ENCODE measurements at places on chromosomes 7 and 10. TPM values are rescaled to one million over a fixed set of nuclear protein-coding genes. Genes with fewer than 3 reads are reported as not detected.

The ZDHHC6 gene
- 24.2 TPM for total RNA-seq

The PDCD4 gene
- total RNA-seq: 92.4 TPM

The PRKAR2B gene
- total RNA-seq: 2.9 TPM

The IKZF1 gene
- total RNA-seq: not detected

DNA sequence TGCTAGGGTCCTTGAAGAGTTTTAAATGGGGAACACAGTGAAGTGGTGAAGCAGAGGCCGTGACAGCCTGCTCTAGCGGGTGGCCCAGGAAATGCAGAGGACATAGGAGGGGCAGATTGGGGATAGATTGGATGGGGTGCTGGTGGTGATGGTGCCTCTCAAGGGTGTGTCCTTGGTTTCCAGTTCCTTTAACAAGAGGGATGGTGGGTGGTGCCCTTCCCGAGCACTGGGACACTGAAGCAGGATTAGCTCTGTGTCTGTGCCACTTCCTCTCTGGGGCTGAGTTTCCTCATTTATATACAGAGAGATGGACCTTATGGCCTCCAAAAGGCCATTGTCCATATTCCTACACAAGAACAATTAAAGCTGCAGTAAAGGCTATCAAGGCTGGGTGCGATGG, 285.5 kb downstream of the TCF7L2 start:
- no peak for DNase-seq

GRCh38 chr7:148275359-148275890, 315.1 kb upstream of the C7orf33 start:
- DNase-seq: no peak

GRCh38 chr7:24197852-24198251, 86.1 kb upstream of the NPY start:
- no peak for DNase-seq

DNA sequence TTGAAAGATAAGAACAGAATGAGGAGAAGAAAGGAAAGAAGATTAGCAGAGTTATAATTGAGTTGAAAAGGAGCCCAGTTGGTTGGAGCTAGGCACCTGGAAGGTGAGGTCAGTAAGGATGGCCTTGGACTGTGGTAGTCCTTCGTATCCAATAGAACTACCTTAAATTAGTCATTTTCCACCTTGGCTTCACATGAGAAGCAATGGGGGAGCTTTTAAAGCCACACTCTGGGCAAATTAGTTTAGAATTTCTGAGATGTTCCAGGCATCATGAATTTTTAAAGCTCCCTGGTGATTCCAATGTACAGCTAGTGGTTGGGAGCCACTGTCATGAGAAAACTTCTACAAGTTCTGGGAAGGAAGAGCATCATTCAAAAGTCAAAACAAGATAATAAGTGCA, 27.3 kb upstream of the CYP3A5 start:
- no peak for DNase-seq

DNA sequence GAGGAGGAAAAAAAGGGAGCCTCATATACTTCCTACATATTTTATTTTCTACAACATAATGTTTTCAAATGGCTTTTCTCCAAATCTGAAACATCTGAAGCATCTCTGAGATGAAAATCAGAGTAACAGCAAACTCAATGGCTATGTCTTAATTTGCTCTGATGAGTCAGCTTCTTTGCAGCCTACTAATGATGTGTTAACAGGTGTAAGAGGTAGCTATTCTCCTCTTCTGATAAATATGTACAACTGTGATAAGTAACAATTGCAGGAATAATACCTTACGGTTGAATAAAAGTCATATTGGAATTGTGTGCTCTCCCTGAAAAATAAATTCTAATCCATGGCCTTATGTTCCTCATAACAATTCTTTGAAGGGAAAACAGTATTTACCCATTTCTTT, 45.2 kb downstream of the GNAT3 start:
- DNase-seq: no peak

DNA sequence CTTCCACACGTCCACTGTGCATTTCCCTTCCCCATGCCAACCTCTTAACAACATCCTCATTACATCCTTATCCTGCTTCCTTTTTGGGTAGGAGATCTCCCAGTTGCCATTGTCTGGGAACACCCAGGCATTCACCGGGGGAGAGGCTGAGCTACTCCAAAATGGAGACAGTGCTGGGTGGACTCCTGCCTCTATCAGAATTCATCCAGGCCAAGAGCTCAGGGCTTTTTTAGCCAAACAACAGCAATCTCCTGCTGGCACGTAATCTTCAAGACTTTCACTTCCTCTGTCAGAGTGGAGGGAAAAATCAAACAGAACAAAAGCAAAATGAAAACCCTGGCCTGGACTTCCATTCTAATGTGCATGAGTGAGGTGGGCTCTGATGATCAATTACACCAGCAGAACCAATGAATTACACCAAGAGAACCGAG, 245.0 kb downstream of the PRPF18 start:
- DNase-seq: no peak
